ENCODE measurements at places on chromosomes 7 and 10.

- ATAC-seq, result no peak
These were observed 134.6 kb upstream of the FGFR2 start for GRCh38 chr10:121732656-121733445.

DNA sequence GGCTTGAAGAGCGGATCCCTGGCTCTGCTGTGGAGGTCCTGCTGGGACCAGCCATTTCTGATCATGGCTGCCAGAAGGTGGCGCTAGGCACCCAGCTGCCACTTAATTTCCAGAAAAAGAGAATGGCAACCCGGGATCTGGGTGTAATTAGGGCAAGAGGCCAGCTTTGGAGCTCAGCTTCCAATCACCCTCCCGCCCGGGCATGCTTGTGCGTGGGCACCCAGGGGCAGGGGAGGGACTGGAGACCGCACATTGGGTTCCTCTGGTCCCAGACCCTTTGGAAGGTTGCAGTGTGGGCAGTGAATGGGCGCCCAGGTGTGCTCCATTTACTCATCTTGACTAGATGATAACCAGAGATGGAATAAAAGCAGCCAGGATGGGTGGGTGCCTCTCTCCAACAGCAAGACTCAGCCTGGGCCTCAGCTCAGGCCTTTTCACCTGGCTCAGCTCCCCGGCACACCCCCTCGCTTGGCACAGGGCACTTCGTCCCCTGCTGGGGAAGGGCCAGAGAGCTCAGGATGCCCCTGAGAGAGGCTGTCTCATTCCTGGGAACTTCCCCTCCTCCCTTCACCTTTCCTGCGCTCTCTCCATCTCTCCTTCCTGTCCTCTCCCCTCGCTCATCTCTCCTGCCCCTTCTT lies 14.7 kb downstream of the FAM241B start:
- ATAC-seq, result peak; percentile 31

DNA sequence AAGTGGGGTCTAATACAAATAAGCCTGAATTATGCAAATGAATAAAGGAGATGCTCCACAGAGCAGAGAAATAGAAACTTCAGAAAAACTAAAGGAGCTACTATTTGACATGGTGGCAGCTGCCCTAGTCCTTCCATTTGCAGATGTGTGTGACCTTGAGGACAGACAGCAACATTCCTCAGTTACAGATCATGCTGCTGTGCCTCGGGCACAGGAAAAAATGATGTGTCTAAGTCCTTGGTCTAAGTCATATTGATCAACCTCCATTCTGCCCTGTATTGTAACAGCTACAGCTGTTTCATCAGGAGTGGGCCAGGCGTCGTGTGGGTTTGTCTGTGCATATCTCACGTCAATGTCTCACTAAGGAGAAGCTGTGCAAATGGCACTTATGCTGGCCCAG lies 710.4 kb downstream of the TNS3 start:
- ATAC-seq, result no peak

DNA sequence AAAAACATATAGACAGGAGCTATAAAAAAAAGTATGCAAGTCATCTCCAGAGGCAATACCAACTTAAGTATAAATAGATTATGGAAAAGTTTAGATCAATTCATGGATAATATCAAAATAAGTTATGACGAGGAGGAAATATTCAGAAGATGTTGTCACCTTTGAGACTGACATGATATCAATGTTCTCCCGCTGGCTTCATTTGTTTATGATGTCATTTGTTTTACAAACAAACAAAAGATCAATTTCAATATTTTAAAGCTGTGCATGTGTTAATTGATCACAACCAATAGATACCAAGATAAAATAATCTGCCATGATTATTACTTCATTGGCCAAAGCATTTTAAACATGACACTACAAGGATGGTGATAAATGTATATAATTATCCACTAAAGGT lies 43.5 kb downstream of the SLC16A12 start:
- no peak for ATAC-seq

DNA sequence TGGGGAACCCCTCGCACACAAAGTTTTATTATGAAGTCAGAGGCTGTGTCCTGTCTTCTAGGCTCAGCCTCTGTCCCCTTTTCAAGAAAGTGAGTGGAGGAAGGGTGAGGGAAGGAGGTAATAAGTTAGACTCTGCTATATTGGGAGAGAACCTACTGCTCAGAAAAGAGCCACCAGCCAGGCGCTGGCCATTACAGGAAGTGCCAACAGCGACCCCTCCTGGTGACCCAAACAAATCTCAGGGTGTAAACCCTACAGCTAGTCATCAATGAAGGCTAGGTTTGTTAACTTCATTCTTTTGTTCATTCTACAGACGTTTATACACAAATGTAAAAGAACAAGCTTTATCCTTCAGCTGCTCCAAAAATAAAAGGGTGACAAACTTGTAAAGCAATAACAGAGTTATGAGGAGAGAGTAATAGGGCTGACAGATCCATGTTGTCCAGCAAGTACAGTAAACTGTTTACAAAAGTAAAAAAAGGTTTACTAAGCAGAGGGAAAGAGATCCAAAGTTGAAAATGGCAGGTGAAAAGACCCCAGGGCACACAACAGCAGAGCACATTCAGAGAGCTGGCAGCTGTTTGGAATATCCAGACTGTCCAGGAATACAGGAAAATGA lies 82.7 kb downstream of the FAM204A start:
- no peak for ATAC-seq

- ATAC-seq, result peak; percentile 49
These were observed 51.9 kb downstream of the DENND11 start for GRCh38 chr7:141649865-141650634.

DNA sequence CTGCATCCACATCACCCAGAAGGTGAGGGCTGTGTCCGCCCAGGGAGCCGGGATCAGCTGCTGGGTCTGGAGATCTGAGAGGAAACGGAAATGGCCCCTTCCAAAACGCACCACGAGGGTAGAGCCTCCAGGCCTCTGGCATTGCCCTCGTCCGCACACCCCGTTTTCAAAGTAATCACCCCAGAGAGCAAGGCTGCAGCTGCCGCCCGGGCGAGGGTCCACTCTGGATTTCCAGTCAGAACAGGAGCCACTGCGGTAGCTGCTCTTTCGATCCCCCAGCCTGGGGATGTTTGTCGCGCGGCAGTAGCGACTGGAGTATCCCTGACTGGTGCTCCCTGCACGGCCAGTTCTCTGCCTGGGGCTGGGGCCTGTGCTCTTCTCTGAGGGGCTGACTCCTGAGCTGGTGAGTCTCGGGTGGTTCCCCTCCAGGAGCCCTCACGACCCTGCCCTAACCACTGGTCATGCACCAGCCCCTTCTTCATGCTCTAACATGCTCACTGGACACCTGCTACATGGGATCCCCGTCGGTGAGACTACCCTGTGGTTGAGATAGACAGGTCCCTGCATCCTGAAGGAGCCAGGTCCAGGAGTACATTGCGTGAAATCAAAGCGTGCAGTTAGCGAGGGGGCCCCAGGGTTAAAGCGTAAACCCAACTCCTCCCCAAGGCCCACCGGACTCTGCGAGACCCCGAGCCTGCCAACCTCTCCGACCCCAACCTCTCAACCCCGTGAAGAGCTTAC lies 99.2 kb downstream of the FOXL3 start:
- no peak for ATAC-seq

DNA sequence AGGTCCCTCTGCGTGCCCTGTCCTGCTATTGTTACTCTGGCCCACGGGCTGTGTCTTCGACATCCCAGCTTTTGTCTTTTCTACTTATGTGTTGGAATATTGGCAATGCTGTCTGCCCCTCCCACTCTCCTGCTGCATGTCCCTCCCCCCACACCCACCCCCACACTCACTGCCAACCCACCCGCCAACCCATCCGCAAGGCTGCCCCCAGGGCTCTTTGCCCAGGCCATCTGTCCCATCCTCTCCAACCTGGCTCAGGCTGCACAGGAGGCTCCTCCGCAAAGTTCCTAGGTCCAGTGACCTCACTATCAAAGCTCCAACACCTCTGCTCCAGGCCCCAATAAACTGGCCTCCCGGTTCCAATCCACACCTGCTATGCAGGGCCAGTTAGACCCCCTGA lies 167.1 kb upstream of the PRR15 start:
- no peak for ATAC-seq

DNA sequence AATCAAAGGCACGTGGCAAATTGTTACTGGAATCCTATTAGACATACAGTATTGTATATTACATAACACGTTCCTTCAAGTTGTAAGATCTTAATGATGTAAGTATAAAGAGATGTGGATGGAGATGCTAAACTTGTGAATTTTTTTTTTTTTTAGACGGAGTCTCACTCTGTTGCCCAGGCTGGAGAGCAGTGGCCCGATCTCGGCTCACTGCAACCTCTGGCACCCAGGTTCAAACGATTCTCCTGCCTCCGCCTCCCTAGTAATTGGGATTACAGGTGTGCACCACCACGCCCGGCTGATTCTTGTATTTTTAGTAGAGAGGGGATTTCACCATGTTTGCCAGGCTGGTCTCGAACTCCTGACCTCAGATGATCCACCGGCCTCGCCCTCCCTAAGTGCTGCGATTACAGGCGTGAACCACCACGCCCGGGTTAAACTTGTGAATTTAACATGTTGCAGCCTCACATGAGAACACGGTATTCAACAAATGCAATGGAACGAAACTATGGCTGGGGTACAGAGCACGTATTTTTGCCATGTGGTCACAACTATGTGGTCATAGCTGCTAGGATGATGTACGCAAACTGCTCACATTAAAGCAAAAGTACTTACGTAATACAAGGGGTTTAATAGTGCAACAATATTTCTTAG lies 818 bp upstream of the SUPV3L1 start:
- ATAC-seq, result peak; percentile 34

- ATAC-seq, result no peak
These were observed 298.1 kb upstream of the NEBL start for GRCh38 chr10:21195252-21195651.

- peak; percentile 2 for ATAC-seq
These were observed 220.3 kb downstream of the PHTF2 start for GRCh38 chr7:78018641-78019446.

DNA sequence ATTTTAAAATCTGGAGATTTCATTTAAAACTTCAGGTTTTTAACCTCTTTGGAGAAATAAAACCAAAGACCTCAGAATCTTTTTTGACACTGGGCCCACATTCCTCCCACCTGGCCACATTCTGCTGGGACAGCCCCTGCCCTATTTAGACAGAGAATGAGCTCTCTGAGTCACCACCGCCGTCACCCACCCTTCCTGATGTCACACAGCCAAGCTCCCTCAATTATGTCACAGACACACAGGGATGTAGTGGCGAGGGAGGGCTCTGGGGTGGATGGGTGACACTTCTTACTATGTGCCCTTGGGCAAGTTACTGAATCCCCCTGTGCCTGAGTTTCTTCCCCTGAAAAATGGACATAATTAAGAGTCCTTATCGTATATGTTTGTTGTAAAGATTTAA lies 162.6 kb downstream of the RAB11FIP2 start:
- no peak for ATAC-seq

DNA sequence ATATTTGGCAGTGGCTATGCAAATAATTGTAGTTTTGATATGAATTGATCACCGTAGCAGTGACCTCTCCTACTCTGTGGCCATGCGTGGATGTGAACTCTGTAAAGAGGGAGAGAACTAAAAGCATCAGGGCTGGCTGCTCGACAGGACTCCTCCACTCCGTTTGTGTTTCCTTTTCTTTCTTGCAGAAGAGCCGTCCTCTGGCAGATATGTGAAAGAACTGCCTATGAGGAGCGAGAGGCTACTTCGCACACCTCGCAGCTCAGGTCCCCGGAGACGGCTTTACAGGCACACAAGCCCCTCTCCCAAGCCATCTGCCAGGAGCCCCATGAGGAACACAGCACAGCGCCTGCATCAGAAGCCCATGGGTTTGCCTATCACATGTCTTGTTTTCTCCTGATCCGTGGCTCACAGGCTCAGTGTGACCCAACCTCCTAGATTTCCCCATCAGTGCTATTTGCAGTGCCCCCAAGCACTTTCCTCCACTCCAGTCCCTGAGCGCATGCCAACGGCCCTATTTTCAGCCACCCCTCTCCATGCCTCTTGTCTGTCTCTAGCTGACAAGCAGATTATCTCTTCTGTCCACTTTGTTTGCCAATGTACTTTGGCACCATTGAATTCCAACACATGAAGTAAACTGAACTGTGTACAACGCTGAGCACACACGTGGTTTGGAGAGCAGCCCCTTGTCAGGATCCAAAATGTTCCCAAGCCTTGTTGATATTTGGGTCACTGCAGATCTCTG lies 164.3 kb upstream of the AKR1E2 start:
- no peak for ATAC-seq

DNA sequence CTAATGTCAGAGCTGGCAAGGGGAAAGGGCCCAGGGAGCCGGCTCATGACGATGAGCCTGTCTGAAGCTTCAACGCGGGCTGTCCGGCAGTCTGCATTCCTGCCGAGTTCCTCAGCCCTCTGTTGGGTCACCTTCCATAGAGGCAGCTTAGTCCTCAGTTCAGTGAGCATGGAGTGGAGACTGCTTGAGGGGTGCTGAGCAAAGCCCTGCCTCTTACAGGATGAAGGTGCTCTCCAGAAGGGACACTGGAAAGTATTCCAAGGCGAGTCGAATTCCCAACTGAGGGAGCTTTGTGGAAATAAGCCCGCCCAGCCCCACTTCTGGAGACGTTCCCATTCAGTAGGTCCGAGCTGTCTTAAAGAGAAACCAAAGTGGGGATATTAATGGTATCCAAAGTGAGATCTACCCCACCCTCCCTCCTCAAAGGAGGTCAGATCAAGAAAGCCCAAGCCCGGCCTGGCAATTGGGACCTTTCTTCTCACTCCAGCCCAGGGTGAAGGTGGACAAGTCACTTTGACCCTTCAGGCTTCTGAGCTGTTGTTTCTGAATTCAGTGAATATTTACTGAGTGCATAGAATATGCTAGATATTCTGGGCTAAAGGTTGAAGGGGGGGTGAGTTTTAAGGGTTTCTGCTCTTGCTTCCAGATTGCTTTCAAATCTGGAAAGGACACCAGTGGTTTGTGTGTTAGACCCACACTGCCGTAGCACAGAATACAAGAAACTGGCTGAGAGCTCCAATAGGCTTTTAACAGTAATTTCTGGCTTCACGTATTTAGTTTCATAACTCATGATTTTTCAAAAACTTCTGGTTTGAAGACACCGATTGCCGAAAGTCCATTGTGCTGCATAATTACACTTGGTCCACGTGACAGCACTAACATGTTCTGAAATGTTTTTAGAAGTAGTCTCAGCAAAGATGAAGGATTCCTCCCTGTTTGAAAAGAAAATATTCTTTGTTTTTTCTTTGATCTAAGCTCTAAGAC lies 3.5 kb downstream of the EGFR start:
- ATAC-seq, result no peak
